ENCODE measurements at places on chromosomes 3 and 15.

DNA sequence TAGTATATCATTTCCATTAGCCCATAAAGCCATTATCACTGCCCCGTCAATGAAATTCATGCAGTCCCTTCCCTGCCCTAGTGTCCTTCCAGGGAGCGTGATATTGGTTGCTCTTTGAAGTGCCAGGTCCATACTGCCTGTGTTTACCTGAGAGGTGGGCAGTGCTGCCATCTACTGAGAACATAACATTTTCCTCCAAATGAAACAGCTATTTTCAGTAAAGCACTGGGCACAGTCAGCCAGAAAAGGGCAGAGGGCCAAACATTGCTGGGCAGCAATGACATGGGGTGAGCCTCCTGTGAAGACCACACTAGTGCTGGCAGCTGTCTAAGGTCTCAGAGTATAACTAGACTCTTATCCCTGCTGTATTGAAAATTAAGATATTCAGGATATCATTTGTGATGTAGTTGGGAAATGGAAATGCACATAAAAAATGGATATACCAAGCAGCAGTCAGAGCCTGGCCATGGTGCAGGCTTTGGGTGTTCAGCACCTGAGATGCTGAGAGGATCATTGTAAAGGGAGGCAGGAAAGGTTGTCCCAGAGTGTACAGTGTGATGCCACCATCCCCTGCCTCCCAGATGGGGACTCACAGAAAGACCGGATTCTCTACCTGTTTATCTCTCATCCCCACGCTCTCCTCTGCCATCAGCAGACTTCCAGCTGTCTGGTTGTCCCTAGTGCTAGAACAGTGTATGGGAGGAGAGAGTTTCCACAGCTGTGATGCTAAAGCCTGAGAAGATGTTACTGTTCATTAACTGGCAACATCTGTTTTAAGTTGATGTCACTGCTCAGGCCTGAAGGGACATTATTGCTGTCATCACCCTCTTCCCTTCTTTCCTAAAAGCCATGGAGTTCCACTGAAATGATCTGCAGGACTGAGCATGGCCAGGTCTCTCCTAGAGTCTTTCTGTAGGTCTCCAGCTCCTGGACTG, 108.8 kb downstream of the ARNT2 start:
- H3K4me1 ChIP-seq, result no peaks in the 10 kb centered on the region
- no peaks in the 10 kb centered on the region for H3K36me3 ChIP-seq
- H3K4me3 ChIP-seq, result no peak overlapping the region
- H3K27ac ChIP-seq, result no peak overlapping the region

DNA sequence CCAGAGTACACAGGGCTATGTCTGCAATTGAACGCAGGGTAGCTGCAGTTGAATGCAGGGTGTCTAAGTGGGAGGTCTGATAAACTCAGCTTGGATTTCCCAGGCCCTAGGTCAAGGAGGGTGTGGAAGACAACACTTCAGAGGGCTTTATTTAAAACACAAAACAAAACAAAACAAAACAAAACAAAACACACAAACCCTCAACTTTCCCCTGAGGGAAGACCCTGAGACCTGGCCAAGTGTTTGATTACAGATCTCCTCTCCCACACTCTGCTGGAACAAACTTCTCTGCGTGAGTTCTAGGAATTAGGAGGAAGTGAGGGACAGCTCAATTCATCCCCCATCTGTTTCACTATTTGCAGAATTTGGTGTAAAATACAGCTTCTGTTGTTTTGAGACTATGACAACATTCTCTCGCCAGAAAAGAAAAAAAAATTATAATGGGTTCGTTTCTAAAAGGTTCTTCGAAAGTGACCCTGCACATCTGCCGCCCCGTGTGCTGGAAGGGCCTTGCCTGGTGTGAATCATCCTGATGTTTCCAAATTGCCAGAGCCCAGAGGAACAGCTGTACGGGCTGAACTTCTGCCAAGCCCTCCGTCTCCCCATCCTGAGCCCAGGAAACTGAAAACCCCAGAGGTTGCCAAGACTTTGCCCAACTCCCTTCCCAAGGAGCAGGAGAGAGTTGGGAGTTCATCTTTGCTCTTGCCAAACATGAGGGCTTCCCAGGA, 73.3 kb upstream of the RAD18 start:
- no peak for DNase-seq
- no peak overlapping the region for H3K4me3 ChIP-seq
- no peaks in the 10 kb centered on the region for H3K36me3 ChIP-seq
- H3K27me3 ChIP-seq, result no peaks in the 10 kb centered on the region
- no peaks in the 10 kb centered on the region for H3K4me1 ChIP-seq

GRCh38 chr3:85244091-85244490, 285.3 kb downstream of the CADM2 start:
- H3K27ac ChIP-seq, result no peak overlapping the region
- no peak for DNase-seq
- H3K4me1 ChIP-seq, result no peaks in the 10 kb centered on the region

DNA sequence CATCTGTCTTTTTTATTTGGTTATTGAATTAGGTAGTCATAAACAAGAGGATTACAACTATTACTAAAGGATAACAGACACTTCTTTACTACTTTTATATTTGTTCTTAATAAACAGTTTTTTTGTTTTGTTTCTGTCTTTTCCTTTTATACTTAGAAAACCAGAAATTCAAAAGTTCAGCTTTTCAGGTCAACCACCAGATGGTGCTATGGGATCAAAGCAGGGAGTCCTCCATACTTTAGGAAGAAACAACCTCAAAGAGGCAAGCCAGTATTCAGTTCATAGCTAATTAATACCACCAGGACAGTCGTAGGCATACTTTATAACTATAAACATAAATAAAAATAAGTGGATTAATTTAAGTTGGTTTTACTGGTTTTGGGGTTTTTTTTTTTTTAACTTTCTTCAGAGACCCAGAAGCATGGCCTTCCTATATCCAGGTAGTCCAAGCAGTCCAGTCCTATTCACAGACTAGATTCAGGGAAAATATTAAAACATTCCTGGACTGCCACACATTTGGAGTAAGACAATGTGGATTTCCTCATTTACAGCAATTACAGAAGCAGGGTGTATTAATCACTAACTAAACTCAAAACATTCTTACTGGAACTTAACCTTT, 16.0 kb upstream of the EID1 start:
- no peaks in the 10 kb centered on the region for H3K27me3 ChIP-seq
- H3K4me3 ChIP-seq, result no peak overlapping the region
- peak; percentile 18 for DNase-seq
- H3K4me1 ChIP-seq, result no peaks in the 10 kb centered on the region
- no peak overlapping the region for H3K27ac ChIP-seq
- H3K36me3 ChIP-seq, result no peaks in the 10 kb centered on the region

- no peaks in the 10 kb centered on the region for H3K4me1 ChIP-seq
- no peak overlapping the region for H3K4me3 ChIP-seq
- no peaks in the 10 kb centered on the region for H3K27me3 ChIP-seq
- H3K36me3 ChIP-seq, result no peaks in the 10 kb centered on the region
- no peak for DNase-seq
- no peak overlapping the region for H3K27ac ChIP-seq
Observed at GRCh38 chr15:75695220-75695619, 17.4 kb downstream of the CSPG4 start.

- H3K4me3 ChIP-seq, result no peak overlapping the region
- no peaks in the 10 kb centered on the region for H3K27me3 ChIP-seq
- no peak overlapping the region for H3K27ac ChIP-seq
- no peaks in the 10 kb centered on the region for H3K4me1 ChIP-seq
- H3K36me3 ChIP-seq, result no peaks in the 10 kb centered on the region
Observed at GRCh38 chr3:188747489-188747888, 424.3 kb upstream of the TPRG1 start.

DNA sequence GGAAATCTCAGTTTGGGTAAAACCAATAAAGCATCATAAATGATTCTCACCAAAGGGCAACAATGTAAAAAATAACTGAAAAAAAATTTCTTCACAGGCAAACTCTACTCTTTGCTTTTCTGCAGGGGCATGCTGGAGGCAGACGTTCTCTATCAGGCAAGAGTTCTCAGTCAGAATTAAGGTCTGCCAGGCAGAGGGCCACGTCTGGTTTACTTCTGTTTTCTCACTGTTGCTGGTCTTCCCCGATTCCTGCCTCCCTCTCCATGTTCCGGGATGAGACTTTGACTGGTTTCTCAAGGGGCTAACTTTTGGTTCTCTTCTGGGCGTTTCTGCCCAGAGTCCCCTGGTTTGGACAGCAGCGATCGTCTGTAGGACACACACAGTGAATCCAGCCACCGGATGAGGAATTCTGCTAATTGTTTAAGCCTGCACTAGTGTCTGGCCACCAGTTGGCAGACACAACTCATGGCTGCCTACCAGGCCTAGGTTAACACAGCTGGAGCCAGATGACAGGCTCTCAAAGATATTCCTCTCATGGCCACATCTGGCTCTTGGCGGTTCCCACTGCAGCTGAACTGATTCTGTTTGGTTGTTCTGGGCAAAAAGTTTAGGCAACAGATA, 273.1 kb downstream of the FOXP1 start:
- peaks cover 30% of the 10 kb centered on the region for H3K4me1 ChIP-seq
- peak overlapping the region; percentile 38 for H3K27ac ChIP-seq
- H3K4me3 ChIP-seq, result no peak overlapping the region
- H3K36me3 ChIP-seq, result no peaks in the 10 kb centered on the region
- H3K27me3 ChIP-seq, result no peaks in the 10 kb centered on the region

DNA sequence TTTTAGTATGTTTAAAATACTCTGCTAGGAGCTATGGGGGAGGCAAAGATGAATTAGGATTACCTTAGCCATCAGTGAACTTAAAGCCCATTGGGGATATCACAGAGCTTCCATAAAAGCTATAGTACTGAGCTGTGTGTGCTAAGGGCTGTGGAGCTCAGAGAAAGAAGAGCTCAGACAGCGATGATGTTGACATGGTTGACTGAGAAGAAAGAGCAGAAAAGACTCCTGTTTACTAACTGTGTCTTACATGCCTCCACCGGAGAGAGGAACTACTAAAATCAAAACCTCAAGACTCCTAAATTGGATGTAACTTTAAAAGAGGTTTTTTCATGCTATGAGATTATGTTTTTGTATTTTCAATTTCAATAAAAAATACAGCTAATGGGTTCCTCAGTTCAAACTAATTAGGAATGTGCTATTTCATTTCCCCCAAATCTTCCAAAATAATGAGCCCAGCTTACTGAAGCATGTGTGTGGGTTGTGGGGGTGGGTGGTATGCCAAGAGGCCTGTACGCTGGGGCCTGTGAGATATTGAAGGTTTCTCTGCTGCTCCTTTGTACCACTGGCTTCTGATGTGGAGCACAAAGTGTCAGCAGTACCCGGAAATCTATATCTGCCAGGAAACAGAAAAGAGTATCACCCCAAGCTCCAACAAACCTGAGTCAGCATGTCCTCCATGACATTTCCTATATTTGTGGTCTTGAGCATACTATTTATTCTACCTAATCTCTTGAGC, 22.7 kb downstream of the DGKG start:
- no peak overlapping the region for H3K27ac ChIP-seq
- H3K4me1 ChIP-seq, result no peaks in the 10 kb centered on the region
- H3K4me3 ChIP-seq, result no peak overlapping the region
- no peak for DNase-seq
- H3K27me3 ChIP-seq, result no peaks in the 10 kb centered on the region
